Activated CD8-positive, alpha-beta memory T cell treated with anti-CD3 and anti-CD28 coated beads for 1 hour (primary cell): ENCODE measurements at places on chromosomes 5 and 9.
A peak's percentile ranks its signal among the peaks of the same experiment; 100 is the strongest.

DNA sequence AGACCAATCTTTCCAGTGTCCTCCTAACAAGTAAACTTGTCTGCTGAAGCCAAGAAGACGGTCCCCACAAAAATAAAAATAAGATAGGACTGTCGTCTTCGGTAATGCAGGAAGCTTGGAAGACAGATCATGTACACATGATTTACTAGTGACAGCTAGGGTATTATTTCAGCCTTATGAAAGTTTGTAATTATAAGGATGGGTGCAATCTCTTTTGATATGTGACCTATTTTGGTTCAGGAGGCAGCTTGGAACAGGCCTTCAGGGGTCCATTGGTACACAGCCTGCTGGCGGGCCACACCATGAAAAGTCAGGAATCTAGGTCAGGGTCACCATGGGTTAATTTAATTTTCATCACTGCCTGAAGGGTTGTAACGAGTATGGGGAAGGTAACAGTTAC is 13.7 kb upstream of the MEIKIN start:
- DNase-seq = no peak

GRCh38 chr9:86638109-86638508 is 283.9 kb upstream of the TUT7 start:
- DNase-seq = no peak

DNA sequence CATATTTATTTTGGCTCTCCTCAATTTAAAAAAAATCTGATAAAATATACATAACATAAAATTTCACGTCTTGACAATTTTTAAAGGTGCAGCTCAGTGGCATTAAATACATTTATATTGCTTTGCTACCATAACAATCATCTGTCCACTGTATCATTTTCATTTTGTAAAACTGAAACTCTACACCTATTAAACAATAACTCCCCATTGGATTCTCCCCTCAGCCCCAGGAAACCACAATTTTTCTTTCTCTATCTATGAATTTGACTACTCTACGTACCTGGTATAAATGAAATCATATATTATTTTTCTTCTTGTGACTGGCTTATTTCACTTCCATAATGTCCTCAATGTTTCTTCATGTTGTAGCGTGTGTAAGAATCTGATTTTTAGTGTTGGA is 563.5 kb downstream of the PRR16 start:
- no peak for DNase-seq

DNA sequence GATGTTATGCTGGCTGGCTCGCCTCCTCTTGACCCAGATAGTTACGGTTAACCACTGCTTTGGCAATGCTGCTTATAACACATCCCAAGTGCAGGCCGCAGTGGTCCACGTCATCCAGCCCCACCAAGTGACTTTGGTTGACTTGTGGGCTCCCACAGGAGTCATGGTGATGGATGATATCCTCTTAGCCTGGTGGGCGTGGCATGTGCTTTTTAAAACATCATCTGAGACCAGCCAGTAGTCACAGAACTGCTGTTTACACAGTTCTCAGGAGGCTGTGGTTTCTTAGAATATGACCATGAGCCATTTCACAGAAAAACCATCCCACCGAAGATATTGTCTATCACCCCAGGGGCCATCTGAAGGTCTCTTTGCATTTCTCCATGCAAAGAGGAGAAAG is 216.9 kb downstream of the SH3GL2 start:
- DNase-seq = no peak

- DNase-seq = no peak
Measured at GRCh38 chr5:171986772-171987171, 19.7 kb downstream of the FBXW11 start.

- no peak for DNase-seq
Measured at GRCh38 chr9:81535542-81536241, 153.7 kb downstream of the TLE1 start.

- peak; percentile 15 for DNase-seq
Measured at GRCh38 chr5:174935854-174936474, 211.6 kb downstream of the MSX2 start.

DNA sequence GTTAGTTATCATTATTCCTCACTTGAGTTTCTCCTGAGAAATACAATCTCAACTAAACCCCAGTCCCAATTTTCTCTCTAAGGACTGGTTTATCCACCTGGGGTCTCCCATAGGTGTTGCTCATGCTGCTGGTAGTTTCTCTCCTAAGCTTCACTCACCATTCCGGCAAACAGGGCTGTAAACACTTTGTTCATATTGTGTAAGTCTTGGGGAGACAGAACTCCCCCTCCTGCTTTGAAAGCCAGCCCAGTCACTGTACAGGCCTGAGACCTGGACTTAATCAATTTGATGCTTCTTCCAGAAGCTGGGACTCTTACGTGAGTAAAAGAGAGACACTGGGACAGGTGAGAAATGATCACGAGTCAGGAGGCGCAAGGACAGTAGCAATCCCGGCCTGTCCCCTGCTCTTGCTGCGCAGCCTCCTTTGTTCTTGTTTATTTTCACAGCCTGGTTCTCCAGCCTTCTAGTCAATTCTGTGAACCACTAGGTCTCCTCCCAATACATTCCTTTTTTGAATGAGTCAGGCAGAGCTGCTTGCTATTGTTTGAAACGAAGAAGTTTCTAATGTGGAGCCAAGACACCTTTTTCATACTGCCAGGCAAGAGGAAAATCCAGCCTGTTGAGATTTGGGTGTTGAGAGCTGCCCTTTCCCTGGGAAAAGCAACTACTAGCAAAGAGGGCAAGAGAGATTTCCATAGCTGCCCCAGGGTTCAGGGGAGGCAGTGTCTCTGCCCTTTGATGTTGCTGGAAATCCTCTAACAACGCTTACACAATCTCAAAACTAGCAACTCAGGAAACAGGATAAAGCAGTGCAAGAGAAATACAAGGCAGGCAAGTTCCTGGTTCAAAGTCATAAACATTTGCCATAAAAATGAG is 9.2 kb upstream of the SHROOM1 start:
- no peak for DNase-seq
